ENCODE measurements at places on chromosomes 7 and 10. TPM values are rescaled to one million over a fixed set of nuclear protein-coding genes. Genes with fewer than 3 reads are reported as not detected.

AQP1 gene
- total RNA-seq, result 0.36 TPM

TSC22D4 gene
- 87.8 TPM for total RNA-seq

ARHGAP21 gene
- 28.7 TPM for total RNA-seq

PLAC9 gene
- total RNA-seq, result not detected

SPDYE17 gene
- not detected for total RNA-seq

ADRA2A gene
- not detected for total RNA-seq

ETV1 gene
- 0.59 TPM for total RNA-seq

SPDYE11 gene
- total RNA-seq, result not detected

GAD2 gene
- not detected for total RNA-seq

ATRNL1 gene
- 0.12 TPM for total RNA-seq

PPP1R17 gene
- total RNA-seq, result not detected
